ENCODE measurements at places on chromosomes 3 and 15.

- DNase-seq, result no peak
These were observed 397.4 kb downstream of the FEZF2 start for GRCh38 chr3:61975936-61976335.

DNA sequence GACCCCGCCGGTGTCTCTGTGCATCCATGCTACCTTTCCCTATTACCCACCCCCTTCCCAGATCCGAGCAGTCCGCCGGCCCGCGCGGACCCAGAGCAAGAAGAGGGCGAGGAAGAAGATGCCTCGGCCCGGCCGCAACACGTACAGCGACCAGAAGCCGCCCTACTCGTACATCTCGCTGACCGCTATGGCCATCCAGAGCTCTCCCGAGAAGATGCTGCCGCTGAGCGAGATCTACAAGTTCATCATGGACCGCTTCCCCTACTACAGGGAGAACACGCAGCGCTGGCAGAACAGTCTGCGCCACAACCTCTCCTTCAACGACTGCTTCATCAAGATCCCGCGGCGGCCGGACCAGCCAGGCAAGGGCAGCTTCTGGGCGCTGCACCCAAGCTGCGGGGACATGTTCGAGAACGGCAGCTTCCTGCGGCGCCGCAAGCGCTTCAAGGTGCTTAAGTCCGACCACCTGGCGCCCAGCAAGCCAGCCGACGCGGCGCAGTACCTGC lies 788 bp downstream of the FOXB1 start:
- no peak for DNase-seq

GRCh38 chr3:59609657-59610348 lies 560.0 kb upstream of the CFAP20DC start:
- DNase-seq, result no peak

DNA sequence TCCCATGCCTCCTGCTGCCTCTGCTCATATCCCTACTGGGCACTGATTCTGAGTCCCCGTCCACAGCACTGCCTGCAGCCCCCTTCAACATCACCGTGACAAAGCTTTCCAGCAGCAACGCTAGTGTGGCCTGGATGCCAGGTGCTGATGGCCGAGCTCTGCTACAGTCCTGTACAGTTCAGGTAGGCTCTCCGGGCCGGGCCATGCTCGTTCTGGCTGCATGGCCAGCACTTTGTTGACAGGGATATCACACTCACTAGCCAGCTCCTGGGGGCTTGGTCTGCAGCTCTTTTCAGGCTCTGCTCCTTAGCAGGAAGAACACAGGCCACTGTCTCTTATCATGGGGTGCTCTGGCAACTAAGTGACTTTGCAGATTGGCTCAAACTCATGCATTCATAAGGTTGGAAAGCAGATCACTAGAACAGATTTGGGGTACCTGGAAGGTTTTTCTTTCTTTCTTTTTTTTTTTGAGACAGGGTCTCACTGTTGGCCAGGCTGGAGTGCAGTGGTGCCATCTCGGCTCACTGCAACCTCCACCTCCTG lies 6.0 kb downstream of the TYRO3 start:
- no peak for DNase-seq

DNA sequence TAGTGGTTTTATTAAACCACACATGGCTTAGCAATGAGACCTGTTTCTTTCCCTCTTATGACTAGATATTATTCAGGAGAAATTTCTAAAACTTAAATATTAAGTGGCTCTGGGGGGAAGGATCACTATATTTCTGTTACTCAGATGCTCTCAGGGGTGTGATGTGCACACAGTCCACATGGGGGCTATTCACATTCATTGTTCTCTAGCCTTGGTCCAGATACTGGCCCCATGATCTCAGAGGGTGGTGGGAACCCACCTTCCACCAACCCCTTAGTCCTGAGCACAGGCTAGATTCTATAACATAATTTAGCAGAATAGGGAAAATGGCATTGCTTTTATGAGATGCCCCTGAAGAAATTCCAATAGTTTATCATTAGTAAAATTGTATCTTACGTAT lies 149.0 kb upstream of the ST8SIA2 start:
- DNase-seq, result no peak

- DNase-seq, result no peak
These were observed 19.6 kb downstream of the CD86 start for GRCh38 chr3:122074621-122075265.

- DNase-seq, result no peak
These were observed 6.2 kb upstream of the GABRR3 start for GRCh38 chr3:98041350-98041749.

- DNase-seq, result no peak
These were observed 13.1 kb upstream of the EHD4 start for GRCh38 chr15:41985236-41986160.

GRCh38 chr3:66010739-66011655 lies 27.7 kb downstream of the MAGI1 start:
- no peak for DNase-seq

DNA sequence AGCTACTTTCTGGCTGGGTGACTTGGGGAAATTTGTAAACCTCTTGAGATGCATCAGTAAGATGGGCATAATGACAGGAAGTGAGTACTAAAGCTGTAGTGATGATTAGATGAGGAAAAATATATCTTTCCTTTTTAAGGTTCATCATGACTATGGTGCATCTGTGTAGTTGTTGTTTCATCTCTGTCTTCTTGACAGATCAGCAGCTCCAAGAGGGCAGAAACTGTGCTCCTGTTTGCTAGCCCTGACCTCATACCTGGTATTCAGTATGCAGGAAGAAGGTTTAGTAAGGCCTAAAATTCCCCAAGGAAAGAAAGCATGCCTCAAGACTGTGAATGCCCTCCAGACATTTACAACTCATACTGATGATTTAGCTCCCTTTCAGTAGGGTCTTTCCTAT lies 82.5 kb upstream of the PSMD6 start:
- DNase-seq, result no peak

- DNase-seq, result peak; percentile 6
These were observed 37.9 kb downstream of the RPL39L start for GRCh38 chr3:187101184-187102072.

- no peak for DNase-seq
These were observed 36.5 kb downstream of the NSUN3 start for GRCh38 chr3:94099311-94099710.

GRCh38 chr3:182261041-182261440 lies 532.3 kb upstream of the ATP11B start:
- no peak for DNase-seq

DNA sequence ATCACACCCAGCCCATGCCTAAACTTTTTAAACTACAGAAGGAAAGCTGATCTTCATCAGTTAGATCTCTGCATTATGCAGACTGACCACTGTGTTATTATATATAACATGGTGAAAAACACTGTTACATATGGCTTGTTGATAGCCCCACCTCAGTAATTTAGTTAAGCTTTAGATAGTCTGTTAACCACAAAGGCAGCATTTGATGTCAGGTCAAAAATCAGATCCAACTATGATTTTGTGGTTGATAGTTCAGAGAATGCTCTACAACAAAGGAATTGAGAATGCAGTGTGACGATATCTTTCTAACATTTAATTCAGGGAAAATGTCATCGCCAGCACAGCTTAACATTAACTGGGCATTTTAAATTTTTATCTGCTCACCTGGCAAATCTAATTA lies 37.7 kb upstream of the LMOD3 start:
- DNase-seq, result no peak

DNA sequence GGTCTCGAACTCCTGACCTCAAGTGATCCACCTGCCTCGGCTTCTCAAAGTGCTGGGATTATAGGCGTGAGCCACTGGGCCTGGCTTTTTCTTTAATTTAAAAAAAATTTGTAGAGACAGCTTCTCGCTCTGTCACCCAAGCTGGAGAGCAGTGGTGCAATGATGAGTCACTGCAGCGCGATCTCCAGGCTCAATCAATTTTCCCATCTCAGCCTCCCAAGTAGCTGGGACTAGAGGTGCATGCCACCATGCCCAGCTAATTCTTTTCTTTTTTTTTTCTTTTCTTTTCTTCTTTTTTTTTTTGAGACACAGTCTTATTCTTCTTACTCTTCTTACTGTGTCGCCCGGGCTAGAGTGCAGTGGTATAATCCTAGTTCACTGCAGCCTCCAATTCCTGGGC lies 19.8 kb downstream of the TUBGCP4 start:
- DNase-seq, result no peak

DNA sequence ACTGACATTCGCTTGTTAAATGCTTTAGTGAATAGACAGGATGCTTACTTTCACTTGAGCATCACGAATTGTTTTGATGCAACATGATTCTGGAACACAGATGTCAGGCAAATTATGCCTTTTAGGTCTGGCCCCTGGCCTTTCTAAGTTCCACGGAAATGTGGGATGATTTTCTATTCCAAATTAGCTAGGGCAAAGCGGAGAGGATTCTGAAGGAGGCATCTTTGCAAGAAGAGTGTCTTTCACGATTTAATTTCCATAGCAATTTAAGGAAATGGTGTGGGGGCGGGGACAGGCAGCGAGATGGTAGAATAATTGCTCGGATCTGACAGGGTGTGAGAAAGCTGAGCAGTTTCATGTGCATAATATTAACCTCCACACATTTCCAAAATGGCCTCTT lies 238.5 kb upstream of the KCNMB2 start:
- DNase-seq, result no peak

DNA sequence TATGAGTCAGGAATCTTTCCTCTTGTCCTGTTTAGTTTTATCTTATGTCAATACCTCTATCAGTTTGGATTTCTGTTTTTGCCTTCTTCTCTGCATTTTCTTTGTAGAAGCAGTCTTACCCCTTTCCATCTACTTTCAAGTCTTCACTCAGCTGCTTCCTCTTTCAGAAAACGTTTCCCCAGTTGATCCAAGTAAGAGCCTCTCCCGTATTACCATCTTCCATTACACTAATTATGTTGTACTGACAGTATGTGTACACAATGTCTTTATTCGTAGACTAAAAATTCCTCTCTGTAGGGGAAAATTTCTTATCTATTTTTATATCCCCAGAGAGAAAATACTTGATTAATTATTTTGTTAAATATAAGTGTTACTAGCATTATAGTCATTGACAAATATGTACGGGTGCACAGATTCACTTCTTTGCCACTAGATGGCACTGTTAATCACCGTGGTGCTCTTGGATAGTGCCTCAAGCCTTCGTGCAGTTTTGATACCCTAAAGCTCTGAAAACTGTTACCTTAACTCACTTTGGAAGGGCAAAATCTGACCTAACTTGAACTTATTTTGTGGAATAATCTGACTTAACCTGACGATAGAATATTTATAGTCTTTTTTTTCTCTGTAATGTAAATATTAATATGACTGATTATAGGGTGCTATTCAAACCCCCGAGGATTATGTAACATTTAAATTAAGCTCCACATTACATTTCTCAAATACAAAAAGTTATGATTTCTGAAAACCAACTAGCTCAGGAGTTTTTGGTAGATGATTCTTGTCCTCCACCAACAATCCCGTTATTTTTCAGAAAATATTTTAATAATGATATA lies 74.2 kb upstream of the POU1F1 start:
- DNase-seq, result no peak

- DNase-seq, result no peak
These were observed 515.4 kb upstream of the ZNF717 start for GRCh38 chr3:76300746-76301145.

DNA sequence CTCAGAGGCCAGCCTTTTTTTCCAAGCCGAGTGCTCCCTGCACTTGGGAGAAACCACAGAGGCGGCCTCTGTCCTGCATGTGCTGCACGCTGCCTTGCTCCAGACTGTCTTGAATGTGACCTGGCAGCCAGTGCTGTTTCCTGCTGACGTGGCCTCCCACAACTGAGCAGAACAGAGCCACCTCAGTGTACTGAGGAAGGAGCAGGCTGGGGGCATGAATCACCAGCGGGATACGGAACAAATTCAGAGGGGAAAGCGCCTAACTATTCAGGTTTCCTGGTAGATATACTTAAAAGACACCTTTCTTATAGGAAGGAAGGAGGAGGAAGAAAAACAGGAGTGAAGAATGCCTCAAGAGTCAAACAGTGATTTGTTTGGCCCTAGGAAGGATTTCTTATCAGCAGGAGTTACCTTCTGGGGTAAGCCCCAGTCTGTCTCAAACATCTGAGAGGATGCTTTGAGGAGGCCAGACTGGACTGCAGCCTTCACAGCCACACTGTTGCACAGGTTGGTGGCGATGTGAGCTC lies 114.0 kb downstream of the FNDC3B start:
- DNase-seq, result no peak

DNA sequence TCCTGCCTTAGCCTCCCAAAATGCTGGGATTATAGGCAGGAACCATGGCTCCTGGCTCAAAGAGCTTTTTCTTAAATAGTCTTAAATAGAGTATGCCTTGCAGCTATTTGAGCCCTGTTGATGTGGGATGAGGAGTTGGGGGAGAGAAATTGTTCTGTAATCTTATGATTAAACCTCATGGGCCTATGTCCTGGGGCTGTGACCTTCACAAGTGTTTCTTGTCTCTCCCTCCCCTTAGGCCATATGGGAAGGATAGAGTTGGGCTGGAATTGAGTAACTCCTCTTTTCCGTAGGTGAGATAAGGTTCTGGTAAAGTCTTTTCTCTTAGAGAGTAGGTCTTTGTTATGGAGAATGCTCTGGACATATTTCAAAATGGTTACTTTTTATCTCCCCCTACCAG lies 114.3 kb downstream of the ARNT2 start:
- DNase-seq, result no peak

GRCh38 chr3:134858441-134859035 lies 63.5 kb downstream of the EPHB1 start:
- DNase-seq, result no peak

GRCh38 chr15:60370105-60370868 lies 27.5 kb downstream of the ANXA2 start:
- no peak for DNase-seq

GRCh38 chr3:178685591-178685906 lies 149.3 kb downstream of the KCNMB2 start:
- DNase-seq, result no peak

- no peak for DNase-seq
These were observed 2.9 kb downstream of the MBNL1 start for GRCh38 chr3:152271501-152272236.

GRCh38 chr3:6860149-6860953 lies 564 bp upstream of the GRM7 start:
- no peak for DNase-seq

DNA sequence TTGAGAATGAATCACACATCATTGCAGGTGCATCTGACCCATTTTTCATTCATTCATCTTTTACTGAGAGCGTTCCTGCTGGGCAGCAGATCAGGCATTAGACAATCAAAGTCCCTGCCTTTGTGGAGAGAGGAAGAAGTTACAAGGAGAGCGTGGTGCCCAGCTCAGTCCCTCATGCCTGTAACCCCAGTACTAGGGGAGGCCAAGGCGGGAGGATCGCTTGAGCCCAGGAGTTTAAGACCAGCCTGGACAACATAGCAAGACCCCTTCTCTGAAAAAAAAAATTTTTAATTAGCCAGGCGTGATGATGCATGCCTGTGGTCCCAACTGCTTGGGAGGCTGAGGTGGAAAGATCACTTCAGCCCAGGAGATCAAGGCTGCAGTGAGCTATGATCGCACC lies 35.0 kb upstream of the MEX3B start:
- no peak for DNase-seq

GRCh38 chr3:48679411-48680391 lies 6.0 kb downstream of the NCKIPSD start:
- no peak for DNase-seq

Measured in activated CD4-positive, CD25-positive, alpha-beta regulatory T cell (primary cell).